ENCODE measurements at places on chromosomes 1 and 21. TPM values are rescaled to one million over a fixed set of nuclear protein-coding genes. Genes with fewer than 3 reads are reported as not detected.

Gene RIPPLY3
- total RNA-seq: 0.26 TPM

Gene FCGR2B
- not detected for total RNA-seq

Gene SLC9C2
- not detected for total RNA-seq

Gene IFI44
- 27.6 TPM for total RNA-seq

Gene PBX1
- not detected for total RNA-seq

Gene CACNA1S
- total RNA-seq: not detected

Gene C4BPA
- total RNA-seq: not detected

Gene ALPL
- total RNA-seq: not detected

Gene NUP210L
- not detected for total RNA-seq

Gene IQGAP3
- total RNA-seq: 11.2 TPM

Gene FCGR3B
- total RNA-seq: not detected

Gene FAM72B
- total RNA-seq: 21.6 TPM

Gene ZNF683
- total RNA-seq: not detected

Gene CD53
- total RNA-seq: 185 TPM

Gene PGLYRP4
- not detected for total RNA-seq

Gene GBP6
- 0.40 TPM for total RNA-seq

Gene HFM1
- not detected for total RNA-seq

Gene VWA5B1
- not detected for total RNA-seq

Gene AGMAT
- 31.5 TPM for total RNA-seq

Gene NADK
- 91.3 TPM for total RNA-seq

Gene C1orf174
- total RNA-seq: 50.5 TPM

Gene PLEKHN1
- 2.8 TPM for total RNA-seq

Gene GUCA2B
- not detected for total RNA-seq

Gene RHOU
- total RNA-seq: 0.51 TPM

Gene EPHA10
- total RNA-seq: 0.21 TPM

Gene OR6K6
- not detected for total RNA-seq

Gene FCRL1
- total RNA-seq: not detected

Gene IRF6
- total RNA-seq: not detected

Gene DPH5
- 41.0 TPM for total RNA-seq

Gene ADAM30
- total RNA-seq: not detected

Gene TGFB2
- total RNA-seq: not detected

Gene PRRX1
- total RNA-seq: not detected

Gene HSPA6
- total RNA-seq: 1.2 TPM

Gene SPRR2F
- not detected for total RNA-seq
